Cardiac fibroblast (primary cell): ENCODE measurements at places on chromosomes 16 and 17.

GRCh38 chr17:55706808-55707773, 15.6 kb downstream of the TMEM100 start:
- no peak for DNase-seq

DNA sequence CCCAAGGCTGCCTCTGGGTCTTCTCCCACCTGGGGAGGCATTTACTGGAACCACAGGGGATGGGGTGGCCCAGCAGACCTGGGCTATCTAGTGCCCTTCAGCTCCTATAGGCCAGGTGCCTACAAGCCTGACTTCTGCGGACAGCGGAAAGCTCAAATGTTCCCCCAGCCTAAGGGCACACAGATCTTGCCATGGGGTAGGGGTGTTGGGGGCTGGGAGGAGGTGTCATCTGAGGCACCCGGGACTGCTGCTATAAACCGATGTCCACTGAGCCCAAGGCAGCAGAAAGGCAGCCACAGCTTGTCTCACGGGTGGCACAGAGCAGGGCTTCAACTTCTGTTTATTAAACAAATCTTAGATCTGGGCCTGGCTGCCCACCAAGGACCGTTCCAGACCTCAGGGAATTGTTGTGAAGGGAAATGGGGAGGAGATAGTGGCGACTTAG, 3.6 kb downstream of the MYO1C start:
- DNase-seq, result no peak

- DNase-seq, result no peak
These were observed 7.7 kb downstream of the MSL1 start for GRCh38 chr17:40129498-40129897.

GRCh38 chr16:74877706-74878105, 103.1 kb upstream of the FA2H start:
- no peak for DNase-seq

GRCh38 chr16:85650135-85650843, 37.2 kb downstream of the GSE1 start:
- no peak for DNase-seq

DNA sequence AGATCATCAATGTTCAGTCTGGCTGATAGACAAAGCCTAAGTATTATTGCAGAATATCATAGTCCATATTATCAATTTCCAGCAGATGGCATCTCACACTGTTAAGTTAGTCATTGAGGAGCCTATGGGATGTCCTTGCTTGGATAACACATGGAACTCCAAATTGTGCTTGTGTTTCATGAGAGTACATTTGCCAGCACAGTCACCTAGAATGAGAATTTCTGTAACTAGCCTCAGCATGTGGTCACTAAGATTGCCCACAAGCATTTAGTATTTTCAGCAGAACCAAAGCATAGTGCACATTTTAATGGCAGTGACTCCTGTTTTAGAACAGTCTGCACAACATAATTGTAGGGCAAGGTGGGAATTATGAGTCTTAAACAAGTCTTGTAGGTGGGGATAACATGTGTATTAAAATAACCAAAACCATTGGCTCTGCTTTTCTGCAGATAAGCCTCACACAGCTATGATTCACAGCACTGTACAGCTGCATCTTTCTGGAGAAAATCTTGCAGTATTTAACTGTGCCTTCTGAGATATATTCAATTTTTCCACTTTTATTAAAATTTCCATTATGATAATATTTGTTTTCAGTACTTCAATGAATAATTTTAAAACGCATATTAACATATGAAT, 882.8 kb upstream of the SOX9 start:
- DNase-seq, result peak; percentile 46
